ENCODE measurements at places on chromosomes 1 and 21.
A peak's percentile ranks its signal among the peaks of the same experiment; 100 is the strongest.

GRCh38 chr1:102875756-102876155 lies 232.6 kb downstream of the COL11A1 start:
- no peak for DNase-seq

GRCh38 chr1:156527584-156527983 lies 27.0 kb upstream of the MEF2D start:
- no peak for DNase-seq

DNA sequence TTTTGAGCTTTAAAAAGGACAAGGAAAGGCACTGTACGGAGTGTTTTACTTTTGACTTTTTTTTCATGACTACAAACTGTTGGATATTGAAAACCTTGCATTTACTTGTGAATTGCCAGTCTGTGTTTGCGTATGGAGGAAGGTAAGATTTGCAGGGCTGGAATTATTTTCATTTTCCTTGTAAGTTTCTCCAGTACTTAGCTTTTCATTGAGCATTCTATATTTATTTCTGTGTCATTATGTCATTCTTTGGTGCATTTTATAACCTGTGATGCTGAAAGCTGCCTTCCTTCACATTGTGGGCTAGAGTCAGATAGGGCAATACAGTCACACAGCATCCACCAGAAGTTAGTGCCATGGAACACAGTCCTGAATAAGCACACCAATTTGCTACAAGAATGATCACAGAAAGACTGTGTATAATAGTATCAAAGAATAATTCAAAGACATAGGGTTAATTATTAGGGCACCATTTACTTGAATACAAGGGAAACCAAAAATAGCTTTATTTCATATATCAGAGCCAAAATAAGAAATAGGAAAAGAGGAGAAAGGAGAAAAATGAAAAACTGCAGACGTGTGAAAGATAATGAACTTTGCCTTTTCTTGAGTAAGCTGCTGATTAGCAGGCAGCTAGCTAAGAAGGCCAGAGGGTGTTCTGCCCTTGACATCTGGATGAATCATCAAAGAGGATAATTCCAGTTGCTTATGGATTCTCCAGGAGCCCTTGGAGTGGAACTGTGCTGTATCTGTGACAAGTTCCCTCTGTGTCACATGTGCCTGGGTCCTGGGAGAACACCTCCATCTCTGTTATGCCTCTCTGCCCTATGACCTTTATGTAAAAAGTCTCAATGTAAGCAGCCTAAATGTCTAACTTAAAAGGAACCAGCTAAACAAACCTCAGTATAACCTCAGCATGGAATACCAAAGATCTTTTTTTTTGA lies 8.0 kb upstream of the FAM20B start:
- no peak for DNase-seq

DNA sequence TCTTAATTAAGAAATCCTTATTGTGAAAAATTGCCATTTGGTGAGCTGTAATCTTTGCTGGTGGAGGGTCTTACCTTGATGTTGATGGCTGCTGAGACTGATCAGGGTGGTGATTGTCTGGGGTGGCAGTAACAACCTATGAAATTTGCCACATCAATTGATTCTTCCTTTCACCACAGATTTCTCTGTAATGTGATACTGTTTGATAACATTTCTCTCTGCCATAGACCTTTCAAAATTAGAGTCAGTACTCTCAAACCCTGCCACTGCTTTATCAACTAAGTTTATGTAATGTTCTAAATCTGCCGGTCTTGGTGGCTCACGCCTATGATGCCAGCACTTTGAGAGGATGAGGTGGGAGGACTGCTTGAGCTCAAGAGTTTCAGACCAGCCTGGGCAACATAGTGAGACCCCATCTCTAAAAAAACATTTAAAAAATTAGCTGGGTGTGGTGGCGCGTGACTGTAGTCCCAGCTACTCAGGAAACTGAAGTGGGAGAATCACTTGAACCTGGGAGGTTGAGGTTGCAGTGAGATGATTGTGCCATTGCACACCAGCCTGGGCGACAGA lies 5.0 kb downstream of the KPNA6 start:
- DNase-seq: no peak

DNA sequence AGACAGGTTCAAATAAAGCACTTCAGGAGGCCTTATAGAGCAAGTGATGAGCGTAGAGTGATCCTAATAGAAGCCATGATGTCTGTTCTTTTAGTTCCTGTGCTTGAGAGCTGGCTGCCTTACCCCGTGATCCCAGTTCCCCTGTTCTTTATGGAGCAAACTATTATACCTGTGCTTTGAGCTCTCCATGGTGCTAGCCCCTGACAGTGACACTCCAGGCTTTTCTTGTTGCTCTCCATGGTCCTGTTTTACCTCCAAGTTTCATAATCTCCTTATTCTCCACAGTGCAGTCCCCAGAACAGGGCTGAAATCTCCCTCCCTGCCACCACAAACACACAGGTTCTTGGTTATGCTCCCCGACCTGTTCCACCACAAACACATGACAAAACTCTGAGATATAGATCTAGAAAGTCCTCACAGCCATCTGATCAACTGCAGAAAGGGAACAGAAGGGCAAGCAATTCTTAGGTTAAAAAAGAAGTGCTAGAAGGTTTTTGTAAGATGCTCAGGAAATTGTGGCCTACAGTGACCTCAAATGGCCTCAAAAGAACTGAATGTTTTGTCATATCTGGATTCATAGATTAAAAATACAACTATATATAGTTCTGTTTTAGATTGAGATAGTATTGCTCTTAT lies 6.0 kb downstream of the CADM3 start:
- no peak for DNase-seq

DNA sequence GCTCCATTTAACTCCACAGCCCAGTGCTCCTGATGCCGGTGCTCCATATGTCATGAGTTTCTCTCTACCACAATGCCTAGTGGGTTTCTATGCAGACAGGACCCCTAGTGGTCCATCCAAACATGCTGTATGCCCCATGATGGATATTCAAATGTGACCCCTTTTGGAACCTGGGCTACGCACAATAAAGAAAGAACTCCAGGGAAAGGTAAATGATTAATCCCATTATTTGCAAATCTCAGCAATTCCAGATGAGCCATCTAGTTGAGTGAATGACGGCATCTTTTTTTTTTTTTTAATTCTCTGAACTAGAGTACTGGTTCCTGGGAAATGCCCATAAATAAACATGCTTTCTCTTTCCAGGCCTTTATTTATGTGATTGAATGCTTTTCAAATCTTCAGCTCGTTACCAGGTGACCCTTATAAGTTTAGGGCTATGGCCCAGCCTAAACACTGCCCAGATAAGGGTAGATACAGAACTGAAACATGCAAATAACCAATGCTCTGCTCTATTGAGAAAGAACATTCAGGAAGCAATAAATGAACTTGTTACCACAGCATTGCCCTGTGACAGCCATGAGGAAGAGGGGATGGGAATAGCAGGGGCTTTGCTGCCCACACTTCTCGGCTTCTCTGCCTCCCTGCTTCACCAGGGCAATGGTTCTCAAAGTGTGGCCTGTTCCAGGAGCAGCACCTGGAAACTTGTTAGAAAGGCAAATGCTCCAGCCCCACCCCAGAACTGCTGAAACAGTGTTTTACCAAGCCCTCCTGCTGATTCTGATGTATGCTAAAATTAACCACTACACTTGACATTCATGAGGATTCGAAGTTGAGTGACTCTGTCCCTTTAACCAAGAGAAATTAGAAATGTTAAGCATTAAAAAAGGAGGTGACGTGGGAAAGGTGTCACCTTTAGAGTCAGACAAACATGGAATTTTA lies 151.7 kb downstream of the SEC16B start:
- no peak for DNase-seq

- peak; percentile 60 for DNase-seq
These were observed 1.7 kb downstream of the KCNJ10 start for GRCh38 chr1:160068225-160068624.

DNA sequence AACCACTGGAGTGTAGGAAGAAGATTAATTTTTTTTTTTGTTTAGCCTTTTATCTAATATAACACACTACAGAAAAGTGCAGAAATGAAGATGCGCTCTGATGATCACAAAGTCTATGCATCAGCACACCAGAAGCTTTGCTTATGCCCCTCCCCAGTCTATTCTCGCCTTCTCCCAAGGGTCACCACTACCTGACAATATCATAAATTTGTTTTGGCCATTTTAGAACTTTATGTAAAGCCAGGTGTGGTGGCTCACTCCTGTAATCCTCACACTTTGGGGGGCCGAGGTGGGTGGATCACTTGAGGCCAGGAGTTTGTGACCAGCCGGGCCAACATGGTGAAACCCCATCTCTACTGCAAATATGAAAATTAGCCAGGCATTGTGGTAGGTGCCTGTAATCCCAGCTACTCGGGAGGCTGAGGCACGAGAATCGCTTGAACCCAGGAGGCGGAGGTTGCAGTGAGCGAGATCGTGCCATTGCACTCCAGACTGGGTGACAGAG lies 231.3 kb downstream of the FOXD2 start:
- DNase-seq: peak; percentile 43

DNA sequence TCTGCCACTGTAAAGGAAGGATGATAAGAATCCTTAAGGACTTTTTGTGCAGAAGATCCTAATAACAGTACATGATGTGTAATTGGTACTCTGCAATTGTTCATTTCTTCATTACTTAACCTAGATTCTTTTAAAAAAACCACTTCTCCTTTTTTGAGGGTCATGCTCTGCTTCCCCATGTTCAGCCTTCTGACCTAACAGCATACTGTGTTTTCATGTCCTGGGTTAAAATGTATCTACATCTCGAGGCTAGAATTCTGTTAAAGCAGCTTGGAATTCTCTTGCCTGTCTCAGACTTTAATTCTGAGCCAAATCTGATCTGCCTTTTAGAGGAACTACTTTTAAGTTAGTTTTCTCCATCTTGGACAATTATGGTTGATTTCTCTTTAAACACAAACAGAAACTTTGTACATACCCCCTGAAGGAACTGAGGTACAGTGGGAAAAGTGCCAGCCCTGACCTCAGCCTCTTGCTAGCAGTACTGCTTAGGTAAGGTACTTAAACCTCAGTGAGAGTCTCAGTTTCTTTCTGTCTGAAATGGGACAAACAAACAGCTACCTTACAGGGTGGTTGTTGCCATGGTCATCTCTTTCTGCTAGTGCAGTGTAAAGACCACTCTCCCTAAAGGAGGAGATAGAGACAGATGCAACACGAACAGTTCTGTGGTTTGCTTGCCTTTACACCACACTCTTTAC lies 103.2 kb upstream of the DYNLT5 start:
- DNase-seq: no peak

DNA sequence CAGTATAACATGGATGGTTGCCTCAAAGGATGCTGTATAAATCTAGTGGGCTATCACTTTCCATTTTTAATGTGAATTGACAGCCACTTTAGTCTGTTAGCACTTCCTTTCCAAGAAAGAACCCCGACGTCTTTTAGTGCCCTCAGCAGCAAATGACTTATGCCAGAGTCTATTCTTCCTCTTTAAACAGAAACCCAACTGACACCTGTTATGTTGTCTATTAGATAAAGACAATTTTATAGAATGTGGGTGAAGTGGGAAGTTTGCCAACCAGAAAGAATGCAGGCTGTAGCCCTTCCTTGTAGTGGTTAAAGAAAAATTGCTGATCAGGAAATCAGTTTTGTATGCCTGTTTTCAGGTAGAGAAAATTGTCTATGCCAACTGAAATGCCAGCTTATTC lies 344.9 kb downstream of the ZNF326 start:
- no peak for DNase-seq

GRCh38 chr1:247287460-247287859 lies 31.6 kb downstream of the VN1R5 start:
- DNase-seq: peak; percentile 41

DNA sequence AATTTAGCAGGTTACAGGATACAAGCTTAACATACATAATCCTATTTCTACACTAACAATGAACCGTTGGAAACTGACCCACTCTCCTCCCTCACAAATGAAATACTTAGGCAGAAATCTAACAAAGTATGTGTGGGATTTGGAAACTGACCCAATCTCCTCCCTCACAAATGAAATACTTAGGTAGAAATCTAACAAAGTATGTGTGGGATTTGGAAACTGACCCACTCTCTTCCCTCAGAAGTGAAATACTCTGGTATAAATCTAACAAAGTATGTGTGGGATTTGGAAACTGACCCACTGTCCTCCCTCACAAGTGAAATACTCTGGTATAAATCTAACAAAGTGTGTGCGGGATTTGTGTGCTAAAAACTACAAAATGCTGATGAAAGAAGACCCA lies 60.3 kb downstream of the TRAF5 start:
- no peak for DNase-seq

DNA sequence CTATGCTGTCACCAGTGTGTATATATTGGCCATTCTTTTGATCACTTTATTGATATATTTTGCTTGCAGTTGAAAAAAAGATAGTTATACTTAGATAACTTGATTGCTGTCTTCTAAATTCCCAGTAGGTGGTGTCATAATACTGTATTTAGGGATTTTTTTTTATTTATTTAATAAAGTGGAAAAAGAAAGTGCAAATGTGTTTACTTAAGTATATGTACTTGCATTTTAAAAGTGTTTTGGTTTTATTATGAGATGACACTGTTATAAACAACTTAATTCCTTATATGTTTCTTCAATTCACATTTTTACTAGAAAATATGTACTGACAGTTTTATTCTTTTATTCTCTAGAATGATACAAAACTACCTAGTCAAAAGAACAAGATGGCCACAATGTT lies 164.8 kb downstream of the USP25 start:
- DNase-seq: no peak
